Amniotic stem cell (primary cell): ENCODE measurements at places on chromosomes 4 and X.

DNA sequence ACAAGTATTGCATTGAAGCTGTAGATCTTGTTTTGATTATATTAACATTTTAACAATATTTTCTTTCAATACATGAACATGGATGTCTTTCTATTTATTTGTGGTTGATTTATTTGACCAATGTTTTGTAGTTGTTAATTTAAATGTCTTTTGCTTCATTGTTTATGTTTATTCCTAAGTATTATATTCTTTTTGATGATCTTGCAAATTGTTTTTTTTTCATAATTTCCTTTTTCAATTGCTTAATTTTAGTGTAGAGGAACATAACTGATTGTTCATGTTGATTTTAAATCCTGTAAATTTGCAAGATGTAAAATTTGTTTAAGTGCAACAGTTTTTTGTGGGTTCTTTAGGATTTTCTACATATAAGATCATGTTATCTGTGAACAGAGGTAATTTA is 744.1 kb downstream of the FAM133A start:
- DNase-seq, result no peak

DNA sequence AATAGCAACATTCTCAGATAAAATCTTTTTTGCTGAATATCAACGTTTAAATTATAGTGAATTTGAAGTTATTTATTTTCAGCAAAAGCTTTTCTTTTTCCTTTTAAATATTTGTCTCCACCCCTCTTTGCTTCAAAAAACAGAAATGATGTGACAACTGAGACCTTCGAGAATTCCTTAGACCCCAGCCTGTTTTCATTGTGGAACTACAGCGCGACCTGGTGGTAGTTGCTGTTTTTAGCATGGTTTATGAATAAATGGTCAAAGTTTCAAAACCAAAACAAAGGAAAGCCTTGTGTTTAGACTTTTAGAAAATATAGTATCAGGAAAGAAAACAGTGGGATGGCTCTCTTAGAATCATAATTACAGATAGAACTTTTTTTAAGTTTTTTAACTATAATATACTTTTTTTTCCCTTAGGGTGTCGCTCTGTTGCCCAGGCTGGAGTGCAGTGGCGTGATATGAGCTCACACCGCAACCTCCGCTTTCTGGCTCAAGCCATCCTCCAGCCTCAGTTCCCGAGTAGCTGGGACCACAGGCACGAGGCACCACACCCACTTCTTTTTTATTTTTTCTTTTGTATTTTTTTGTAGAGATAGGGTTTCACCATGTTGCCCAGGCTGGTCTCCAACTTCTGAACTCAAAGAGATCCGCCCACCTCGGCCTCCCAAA is 26.8 kb upstream of the TMEM184C start:
- peak; percentile 37 for DNase-seq

GRCh38 chr4:163969291-163969690 is 474.8 kb downstream of the TMA16 start:
- no peak for DNase-seq

DNA sequence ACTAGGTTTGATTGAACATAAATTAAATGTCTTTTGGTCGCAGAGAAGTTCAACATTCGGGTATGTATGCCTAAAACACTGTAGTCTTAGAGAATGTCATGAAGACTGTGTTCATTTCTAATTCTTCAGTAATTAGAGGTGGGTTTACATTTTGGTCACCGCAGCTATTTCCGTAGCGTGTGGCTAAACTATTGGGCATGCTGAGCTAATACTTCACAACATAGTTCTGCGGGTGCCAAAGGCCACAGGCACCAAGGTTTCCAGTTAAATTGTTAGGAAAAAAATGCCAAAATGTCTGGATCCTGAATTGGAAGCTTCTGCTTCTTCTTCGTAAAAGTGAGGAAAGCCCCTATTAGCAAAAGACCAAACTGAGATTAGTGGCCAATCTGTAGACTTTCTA is 25.1 kb downstream of the SMIM31 start:
- DNase-seq, result no peak

DNA sequence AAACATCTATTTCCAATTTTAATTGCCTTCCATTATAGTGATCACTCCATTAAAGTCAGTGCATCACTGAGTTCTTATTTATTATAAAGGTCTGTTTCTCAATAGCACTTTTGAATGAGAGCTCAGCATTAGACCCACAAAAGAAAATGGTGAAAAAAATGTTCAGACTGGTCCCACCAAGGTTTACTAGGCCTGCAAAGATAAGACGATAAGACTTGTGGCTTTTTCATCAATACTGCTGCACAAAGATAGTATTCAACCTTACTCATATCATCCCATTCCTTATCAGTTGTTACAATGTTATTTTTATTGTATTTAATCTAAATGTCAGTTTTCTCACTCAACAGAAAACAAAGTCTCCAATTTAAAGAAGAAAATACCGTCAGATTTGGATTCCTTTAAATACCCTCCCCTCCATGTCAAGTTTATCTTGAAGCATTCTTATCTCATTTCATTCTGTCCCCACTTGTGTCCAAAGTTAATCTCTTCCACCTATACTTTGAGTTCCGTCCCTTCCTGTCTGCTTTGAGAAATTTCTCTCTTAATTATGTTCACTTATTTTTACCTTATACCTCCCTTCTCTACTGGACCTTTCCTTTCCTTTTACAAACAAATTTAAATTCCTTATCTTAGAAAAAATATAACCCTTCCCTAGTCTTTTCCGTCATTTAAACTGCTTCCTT is 140.0 kb downstream of the GASK1B start:
- no peak for DNase-seq

- peak; percentile 81 for DNase-seq
Measured at GRCh38 chr4:89765966-89766365, 71.0 kb downstream of the SNCA start.

GRCh38 chr4:189313861-189314513 is 626.7 kb upstream of the FRG1 start:
- DNase-seq, result no peak

- DNase-seq, result no peak
Measured at GRCh38 chr4:101475246-101475645, 127.9 kb upstream of the PPP3CA start.
